ENCODE measurements at places on chromosomes 4 and X.

GRCh38 chrX:133373386-133374079 is 41.8 kb downstream of the GPC4 start:
- no peak for DNase-seq

DNA sequence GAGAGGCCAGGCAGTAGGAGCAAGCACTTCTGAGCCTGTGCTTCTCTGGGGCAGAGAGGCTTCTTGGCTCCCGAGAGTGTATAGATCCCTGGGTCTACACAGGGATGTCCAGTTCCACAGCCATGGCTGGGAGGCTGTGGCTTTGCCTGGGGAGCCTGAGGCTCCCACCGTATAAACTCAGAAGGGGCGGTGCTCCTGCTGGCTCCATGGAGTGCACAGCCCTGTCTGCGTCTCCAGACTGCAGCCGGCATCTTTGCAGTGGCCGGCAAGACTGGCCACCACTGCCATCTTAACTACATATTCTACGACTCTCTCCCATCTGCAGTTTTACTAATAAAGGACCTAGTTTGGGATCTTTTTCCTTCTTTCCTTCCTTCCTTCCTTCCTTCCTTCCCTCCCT is 1253.8 kb downstream of the C4orf33 start:
- DNase-seq: no peak

DNA sequence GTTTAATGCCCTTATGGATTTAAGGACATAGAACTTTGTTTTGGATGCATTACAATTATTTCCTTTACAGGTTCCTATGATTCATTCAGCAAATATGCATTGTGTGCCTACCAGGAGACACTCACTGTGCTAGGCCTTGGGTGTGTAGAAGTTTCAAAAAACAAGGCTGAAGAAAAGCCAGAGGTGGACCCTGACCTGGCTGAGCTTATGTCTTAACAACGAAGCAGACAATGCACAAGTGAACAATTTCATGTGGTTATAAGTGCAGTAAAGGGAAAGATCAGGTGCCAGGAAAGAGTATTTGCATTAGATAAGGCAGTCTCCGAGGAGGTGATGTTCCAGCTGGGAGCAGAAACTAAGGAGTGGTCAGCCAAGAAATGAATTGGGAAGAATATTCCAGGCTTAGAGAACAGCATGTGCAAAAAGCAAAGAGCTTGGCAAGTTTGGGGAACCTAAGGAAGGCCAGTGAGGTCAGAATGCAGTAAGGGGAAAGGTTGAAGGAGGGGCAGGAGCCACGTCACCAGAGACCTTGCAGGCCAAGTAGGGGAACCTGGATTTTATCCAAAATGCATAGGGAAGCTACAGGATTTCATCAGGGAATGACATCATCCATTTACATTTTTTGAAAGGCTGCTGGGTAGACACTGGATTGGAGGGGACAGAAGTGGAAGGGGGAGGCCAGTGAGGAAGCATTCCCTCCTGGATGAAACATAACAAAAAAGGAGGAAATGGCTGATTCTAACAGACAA is 193.6 kb downstream of the SOWAHB start:
- no peak for DNase-seq

- DNase-seq: no peak
Observed at GRCh38 chr4:2387829-2388228, 30.6 kb downstream of the ZFYVE28 start.

- DNase-seq: no peak
Observed at GRCh38 chrX:109959356-109959871, 43.5 kb upstream of the TMEM164 start.

All from aorta (tissue), 5 donors.